ENCODE measurements at places on chromosomes 16 and 17. TPM values are rescaled to one million over a fixed set of nuclear protein-coding genes. Genes with fewer than 3 reads are reported as not detected.

- no peak for DNase-seq
These were observed 1.2 kb upstream of the RFFL start for GRCh38 chr17:35064516-35065215.

GRCh38 chr16:74201576-74201975 lies 95.0 kb upstream of the PSMD7 start:
- DNase-seq: no peak

Gene OTOA
- not detected for polyA plus RNA-seq

- DNase-seq: peak; percentile 93
These were observed 3.1 kb downstream of the EVI2A start for GRCh38 chr17:31318298-31318801.

DNA sequence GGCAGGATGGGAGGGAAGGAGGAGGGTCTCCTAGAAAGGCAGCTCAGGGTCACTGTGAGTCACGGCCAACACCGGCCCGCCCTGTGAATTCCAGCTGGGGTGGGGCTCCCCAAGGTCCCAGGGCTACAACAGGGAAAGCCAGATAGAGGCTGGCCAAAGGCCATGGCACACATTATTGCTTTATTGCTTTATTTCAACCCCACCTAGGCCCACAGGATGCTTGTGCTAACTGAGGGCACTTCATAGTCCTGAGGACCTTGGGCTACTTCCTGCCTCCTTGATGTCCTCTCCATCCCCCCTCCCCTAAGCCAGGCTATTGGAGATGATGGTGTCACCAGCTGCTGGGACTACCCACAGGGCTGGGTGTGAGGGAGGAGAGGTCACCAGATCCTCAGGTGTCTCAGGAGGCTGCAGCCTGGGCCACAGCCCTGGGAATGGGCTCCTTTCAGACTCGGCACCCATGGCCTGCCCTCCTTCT lies 26.1 kb downstream of the LRRC75A start:
- no peak for DNase-seq

Gene TRPV2
- 62.6 TPM for polyA plus RNA-seq

Gene CCL18
- not detected for polyA plus RNA-seq

DNA sequence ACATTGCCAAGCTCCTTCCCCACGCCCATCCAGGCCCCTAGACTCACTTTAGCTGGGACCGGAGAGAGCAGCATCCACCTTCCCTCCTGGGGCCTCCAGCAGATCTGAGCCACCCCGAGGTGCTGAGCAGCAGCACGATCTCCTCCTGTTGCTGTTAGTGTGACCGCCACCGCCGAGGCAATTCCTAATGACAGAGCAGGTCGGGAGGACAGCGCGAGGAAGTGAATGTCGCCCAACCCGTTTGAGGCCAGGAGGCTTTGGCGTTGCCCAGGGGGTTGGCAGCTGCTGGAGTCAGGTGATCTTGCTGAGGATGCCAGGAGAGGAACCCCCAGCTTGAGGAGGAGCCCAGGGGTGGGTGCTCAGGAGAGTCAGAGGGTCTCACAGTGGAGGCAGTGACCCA lies at the start of gene RNF222:
Gene RNF222, minus strand, starts transcription at position 192 of the 400 bp plus-strand sequence. CDS start 4,366 bp downstream, outside the sequence.
- DNase-seq: no peak

Gene KRTAP9-8
- not detected for polyA plus RNA-seq

DNA sequence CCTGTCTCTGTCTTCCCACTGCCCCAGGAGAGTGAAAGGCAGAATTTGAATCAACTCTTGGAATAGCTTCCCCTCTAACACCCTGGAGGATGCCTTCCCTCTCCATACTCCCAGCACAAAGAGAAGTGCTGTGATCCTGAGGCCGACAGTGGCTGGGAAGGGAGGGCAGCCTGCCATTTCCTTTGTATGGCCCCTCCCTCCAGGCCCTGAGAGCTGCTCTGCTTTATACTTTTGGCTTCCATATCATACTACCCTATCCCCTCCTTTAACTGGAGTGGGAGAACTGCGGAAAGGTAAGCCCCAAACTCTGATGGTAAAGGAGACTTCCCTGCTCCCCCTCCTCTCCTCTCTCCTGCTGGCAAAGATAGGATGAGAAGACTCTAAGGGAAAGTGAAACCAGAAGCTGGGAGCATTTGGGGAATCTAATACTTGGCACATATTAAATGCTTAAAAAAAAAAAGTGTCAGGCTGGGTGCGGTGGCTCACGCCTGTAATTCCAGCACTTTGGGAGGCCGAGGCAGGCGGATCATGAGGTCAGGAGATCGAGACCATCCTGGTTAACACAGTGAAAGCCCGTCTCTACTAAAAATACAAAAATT lies 4.1 kb upstream of the MED24 start:
- no peak for DNase-seq

GRCh38 chr17:81868674-81869220 lies 2.4 kb downstream of the ARHGDIA start:
- DNase-seq: peak; percentile 89

GRCh38 chr16:50731989-50732832 lies 9.7 kb upstream of the CYLD start:
- no peak for DNase-seq

DNA sequence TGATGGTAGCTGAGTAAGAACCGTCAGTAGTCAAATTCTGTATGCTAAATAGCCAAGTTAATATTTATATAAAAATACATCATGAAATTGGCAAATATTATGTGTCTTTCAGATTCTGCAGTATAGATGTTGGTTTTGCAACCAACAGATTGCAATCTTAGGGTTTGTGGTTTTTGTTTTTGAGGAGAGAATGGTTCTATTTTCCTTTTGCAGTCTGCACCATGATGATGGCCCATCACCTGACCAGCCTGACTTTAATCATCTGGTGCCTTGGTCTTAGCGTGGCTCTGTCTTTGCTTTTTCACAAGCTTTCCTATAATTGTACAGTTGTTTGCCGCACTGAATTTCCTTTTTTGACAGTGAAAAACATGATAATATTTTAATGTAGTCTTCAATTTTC lies 50.7 kb downstream of the NUP93 start:
- DNase-seq: no peak

DNA sequence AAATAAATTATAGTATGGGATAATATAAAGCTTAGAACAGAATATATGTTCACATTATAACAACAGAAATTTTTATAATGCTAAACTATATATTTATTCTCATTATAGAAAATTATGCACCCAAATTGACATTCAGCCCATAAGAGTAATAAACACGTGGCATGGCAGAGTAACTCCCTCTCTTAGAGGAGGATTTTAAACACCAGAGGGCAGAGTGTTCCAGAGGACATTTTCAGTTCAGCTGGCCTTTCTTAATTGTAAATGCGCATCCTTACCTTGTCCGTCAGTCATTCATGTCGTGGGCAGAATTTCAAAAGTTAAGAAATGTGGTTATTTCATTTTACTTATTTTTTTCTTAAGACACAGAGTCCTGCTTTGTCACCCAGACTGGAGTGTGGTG lies 147.1 kb downstream of the TANC2 start:
- peak; percentile 21 for DNase-seq

GRCh38 chr17:2995886-2996809 lies 67.3 kb downstream of the OR1D5 start:
- peak; percentile 16 for DNase-seq

DNA sequence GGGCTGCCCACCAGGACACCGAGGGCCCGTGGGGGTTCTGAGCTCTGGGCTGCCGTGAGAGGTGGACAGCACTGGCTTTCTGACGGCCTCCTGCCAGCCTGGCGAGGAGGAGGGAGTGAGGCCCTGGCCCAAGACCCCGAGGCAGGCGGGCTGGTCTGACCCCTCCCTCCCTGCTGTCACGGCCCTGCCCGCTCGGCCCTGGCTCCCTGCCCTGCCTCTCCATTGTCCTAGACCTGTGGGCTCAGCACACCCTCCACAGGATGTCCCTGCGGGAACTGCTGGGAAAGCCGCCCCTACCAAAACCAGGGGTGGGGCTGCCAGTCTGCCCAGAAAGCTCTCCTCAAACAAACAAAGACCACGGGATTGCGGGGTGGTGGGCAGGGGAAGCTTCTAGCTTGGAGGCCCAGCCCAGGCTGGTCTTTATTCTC lies 20.7 kb downstream of the SPNS2 start:
- DNase-seq: no peak

GRCh38 chr16:1567988-1568387 lies 34.5 kb downstream of the TMEM204 start:
- no peak for DNase-seq

Gene NPLOC4
- polyA plus RNA-seq: 62.5 TPM

- DNase-seq: peak; percentile 62
These were observed at the start of gene LDHD for GRCh38 chr16:75116081-75116910. Gene LDHD, minus strand, starts transcription at chr16:75116780. Its CDS starts 60 bp downstream, at chr16:75116720.

Gene CFAP52
- not detected for polyA plus RNA-seq

DNA sequence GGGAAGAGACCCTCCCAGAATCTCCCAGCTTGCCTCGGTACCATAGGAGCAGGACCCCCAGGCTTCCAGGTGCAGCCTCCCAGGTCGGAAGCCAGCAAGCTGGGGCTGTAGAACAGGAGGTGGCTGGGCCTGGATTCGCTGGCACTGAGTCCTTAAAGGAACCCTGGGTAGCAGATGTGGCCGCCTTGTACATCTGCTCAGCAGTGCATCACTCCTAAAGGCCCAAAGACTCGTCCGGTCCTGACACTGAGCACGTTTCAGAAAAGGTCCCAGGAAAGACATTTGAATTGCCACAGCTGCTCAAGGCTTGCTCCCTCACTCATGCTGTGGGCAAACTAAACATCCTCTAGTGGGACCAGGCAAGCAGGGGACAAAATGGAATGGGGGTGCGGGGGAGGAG lies 172.8 kb downstream of the RAB11FIP4 start:
- no peak for DNase-seq

Gene ALKBH5
- polyA plus RNA-seq: 70.3 TPM

- no peak for DNase-seq
These were observed 2.2 kb downstream of the TXNL4B start for GRCh38 chr16:72091217-72091616.

Gene MT1A
- polyA plus RNA-seq: 4.8 TPM

- DNase-seq: no peak
These were observed 2.1 kb downstream of the RPL23 start for GRCh38 chr17:38851434-38851833.

DNA sequence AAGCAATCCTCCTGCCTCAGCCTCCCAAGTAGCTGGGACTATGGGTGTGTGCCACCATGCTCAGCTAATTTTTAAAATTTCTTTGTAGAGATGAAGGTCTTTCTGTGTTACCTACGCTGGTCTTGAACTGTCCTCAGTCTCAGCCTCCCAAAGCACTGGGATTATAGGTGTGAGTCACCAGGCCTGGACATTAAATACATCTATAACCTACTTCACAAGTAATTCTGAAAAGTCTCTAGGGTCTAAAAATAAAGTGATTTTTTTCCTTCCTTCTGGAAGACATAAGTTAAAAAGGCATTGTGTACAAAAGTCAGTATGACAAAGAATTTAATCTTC lies 118.3 kb downstream of the PARN start:
- DNase-seq: no peak

DNA sequence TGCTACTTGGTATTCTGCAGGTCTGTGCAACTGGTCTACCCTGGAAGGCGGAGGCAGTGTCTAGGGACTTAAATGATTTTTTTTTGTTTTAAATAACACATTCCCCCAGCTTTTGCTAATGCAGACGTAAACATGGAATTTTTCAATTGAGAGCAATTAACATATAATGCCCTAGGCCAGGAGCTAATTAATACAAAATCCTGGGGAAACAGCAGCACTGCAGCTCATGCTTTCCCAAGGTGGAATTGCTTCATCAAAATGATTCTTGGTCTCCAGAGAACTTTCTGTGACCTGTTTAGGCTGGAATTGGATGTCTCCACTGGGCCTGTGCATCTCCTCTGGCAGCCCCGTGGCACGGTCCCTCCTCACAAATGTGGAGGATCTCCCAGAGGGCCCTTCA lies 50.6 kb downstream of the SHISA9 start:
- no peak for DNase-seq

- DNase-seq: no peak
These were observed 6.9 kb downstream of the PHOSPHO1 start for GRCh38 chr17:49223517-49224197.

GRCh38 chr17:77872199-77872598 lies 86.3 kb upstream of the TNRC6C start:
- DNase-seq: no peak

DNA sequence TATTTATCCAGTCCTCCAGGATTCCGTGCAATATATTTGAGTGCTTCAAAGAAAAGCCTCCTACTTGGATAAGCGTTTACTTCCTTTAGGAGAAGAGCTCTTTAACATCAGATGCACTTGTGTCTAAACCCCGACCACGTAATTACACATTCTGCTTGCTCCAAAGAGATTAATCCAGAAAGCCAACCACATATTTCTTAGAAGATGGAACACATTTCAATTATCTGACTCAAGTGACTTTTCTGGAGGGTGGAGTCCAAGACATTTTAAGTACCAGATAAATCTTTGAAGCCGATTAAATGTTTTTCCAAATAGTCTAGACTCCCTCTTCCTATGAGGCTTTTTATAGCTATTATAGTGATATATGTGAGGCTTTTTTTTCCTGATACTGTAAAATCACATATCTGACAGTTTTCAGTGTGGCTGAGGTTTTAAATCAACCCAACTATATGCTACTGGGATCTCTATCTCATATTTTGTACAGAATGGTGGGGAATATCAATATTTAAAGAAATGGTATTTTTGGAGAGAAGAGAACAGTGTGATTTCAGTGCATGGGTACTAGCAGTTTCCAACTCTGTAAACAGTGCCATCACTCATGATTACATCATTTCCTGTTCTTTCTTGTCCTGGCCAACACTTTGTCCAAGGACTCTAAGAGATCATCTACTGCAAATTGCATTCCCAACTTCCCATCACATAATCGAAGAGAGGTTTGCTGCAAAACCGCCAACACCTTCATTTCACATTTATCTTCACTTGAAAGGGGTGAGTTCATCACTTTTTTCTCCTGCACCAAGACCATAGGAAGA lies 192.4 kb upstream of the HSBP1 start:
- peak; percentile 40 for DNase-seq

DNA sequence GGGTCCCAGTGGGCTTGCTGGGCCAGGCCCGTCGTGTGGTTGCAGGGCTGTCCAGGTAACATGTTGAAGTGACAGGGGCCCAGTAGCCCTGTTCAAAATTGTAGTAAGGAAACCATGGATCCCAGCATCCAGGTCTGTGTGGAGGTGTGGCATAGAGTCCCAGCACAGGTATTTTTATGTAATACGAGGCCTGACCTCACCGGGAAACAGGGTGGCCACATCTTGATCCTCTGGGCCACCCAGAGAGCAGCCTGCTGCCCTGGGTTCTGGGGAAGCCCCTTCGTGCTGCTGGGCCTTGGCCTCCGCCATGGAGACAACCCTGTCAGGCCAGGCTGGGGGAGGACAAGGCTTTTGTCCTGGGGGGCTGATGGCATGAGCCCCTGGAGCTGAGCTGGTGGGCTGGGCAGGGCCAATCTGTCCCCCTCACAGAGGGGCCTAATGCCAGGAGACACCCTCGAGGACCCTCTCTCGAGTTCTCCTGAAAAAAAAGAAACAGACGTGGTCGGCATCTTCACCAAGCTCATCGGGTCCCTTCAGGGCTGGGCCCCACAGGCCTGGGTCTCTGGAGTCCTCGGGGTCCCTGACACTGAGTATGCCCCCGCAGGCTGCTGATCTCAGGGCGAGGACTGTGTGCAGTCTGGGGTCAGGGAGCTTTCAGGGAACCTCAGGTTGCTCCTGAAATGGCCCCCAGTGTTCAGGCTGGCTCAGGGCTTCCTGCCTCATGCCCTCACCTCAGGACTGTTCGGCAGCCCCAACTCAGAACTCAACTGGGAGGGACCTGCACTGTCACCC lies 47.8 kb downstream of the TNFRSF13B start:
- DNase-seq: no peak

- no peak for DNase-seq
These were observed 19.8 kb downstream of the ANKFN1 start for GRCh38 chr17:56173026-56173425.

Gene CD7
- not detected for polyA plus RNA-seq

- DNase-seq: peak; percentile 89
These were observed 260.2 kb downstream of the ZFHX3 start for GRCh38 chr16:72787514-72788268.
